COR-L47 (cell line): ENCODE measurements at places on chromosomes 1 and 21.

- no peak for DNase-seq
Observed at GRCh38 chr1:10868599-10868965, 72.1 kb upstream of the CASZ1 start.

GRCh38 chr1:38047603-38048141, 1.1 kb upstream of the POU3F1 start:
- no peak for DNase-seq

DNA sequence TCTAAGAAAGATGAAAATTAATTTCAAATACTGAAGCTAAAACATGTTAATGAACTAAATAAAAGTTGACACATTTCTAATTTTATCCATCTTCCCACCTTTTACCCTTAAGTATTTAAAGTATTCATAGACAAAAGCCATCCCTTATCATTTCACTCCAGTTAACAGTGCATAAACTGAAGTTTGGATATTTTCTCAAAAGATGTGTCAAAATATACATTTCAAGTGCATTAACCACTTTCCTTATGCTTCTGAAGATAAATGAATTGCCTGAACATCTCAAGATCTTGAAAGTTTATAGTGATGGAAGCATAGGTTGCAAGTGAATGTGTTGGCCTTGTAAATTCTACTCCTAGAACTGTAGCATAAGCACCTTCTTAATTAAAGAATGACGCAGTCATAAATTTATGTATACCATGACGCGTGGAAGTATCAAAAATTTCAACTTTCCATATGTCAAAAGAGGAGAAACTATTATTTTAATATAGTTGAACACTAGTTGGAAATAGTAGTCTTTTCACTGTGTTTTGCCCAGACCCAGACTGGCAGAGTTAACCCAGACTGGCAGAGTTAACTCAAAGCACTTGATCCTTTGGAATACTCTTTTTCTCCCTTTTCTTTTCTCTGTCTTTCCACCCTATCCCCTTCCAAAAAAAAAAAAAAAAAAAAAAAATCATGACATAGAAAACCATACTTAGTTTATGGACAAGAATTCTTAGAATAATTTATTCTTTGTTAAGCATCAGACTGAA, 282.6 kb upstream of the C1orf105 start:
- DNase-seq: no peak

DNA sequence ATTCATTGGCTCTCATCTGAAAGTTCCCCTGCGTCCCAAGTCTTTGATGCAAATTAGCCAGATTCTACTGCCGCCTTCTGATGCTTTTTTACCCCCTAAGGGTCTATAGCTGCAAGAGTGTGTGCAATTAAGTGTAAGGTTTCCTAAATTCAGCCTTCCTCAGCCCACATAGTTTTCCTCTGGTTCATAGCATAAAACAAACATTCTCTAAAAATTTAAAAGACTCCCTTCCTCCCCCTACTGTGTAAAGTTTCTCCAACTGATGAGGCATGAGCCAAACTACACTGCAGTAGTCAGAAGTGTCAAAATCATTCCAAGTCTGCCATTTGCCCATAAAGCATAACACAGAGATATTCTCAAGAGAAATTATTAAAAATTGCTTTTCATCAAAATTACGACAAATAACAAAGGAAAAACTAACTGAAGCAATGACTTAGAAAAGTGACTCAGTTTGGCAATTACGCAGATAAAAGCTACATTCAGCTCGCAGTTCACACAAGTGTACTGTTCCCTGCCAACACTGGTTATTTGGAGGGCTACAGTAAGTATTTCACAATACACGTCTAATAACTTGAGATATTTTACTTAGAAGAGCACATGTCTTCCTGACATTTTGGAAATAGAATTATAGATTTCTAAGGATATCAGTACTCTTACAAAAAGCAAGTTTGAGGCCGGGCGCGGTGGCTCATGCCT, 15.4 kb downstream of the KCNH1 start:
- DNase-seq: no peak

DNA sequence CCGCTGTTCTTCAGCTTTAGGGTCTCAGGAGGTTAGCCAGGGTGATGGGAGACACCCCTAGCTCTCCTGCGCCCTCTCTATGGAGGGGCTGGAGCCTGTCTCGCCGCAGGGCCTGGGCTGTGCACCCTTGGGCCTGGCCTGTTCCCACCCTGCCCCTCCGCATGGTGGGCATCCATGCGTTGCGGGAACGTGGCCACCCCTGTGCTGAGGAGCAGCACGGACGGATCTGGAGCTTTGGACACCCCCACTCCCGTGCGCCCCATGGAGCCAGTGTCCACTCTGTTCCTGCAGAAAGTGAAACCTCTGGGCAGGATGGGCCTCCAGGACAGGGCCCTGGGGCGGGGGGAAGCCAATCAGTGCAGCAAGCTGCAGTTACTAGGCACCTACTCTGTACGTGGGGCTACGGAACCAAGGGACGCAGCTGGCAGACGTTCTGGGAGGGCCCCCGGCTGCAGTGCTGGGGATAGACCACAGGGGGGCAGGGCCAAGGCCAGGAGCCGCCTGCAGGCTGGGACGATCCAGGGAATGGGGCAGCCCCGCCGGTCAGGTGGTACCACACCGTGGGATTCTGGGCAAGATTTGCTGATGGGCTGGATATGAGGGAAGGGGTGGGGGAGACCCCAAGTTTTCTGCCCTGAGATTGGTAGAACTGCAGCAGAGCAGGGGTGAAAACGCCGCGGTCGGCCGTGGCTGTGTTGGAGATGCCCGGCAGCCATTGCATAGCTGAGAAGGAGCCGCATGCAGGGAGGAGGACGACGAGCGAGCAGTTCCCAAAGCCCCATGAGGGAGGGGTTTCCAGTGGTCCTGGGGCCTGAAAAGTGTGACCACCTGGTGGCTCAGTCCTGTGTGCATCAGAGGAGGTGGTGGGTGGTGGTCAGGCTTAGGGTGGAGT, 43.3 kb downstream of the TP73 start:
- DNase-seq: no peak
